ENCODE measurements at places on chromosomes 16 and 17.

GRCh38 chr17:76142585-76143041 lies 1.6 kb upstream of the FOXJ1 start:
- DNase-seq: no peak

- no peak for DNase-seq
These were observed 32.8 kb downstream of the ARSG start for GRCh38 chr17:68324114-68324513.

GRCh38 chr16:87389245-87389644 lies 2.9 kb upstream of the MAP1LC3B start:
- DNase-seq: no peak

DNA sequence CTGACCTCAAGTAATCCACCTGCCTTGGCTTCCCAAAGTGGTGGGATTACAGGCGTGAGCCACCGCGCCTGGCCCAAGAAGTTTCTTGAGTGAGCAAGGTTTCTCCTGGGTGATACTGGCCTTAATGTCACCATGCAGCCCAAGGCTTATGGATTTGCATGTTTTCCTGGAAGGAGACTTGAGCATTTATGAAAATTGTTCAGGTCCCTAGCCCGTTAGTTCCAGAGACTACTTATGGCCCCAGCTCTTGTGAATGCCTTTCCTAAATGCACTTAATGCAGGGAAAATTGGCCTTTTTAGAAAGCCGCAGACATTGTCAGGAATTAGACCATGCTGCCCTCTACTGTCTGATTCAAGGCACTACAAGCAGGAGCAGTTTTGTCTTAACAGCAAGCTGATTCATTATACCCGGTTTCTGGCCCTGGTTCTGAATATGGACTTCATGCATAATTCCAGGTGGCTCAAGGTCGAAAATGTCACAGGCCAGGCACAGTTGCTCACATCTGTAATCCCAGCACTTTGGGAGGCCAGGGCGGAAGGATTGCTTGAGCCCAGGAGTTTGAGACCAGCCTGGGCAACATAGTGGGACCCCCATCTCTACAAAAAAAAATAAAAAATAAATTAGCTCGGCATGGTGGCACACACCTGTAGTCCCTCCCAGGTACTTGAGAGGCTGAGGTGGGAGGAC lies 91.3 kb downstream of the SNX29 start:
- peak; percentile 65 for DNase-seq

- no peak for DNase-seq
These were observed 25.9 kb downstream of the RNF43 start for GRCh38 chr17:58391302-58391984.

Data from activated CD8-positive, alpha-beta T cell treated with anti-CD3 and anti-CD28 coated beads, Interleukin-2, amount 10 ng/mL, durations not matched to agents 7 days and 5 days (primary cell).